Activated T-cell treated with anti-CD3 and anti-CD28 coated beads for 48 hours (primary cell): ENCODE measurements at places on chromosomes 12 and 14.

DNA sequence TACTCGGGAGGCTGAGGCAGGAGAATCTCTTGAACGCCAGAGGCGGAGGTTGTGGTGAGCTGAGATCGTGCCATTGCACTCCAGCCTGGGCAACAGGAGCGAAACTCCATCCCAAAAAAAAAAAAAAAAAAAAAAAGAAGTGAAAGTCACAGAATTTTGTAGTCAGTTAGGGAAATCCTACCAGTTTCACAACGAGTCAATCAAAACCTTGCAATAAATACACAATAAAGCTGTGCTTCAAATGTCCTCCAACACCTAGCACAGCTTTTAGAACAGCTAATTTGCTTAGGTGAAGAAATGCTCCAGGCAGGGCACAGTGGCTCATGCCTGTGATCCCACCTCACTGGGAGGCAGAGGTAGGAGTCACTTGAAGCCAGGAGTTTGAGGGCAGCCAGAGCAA, 112.8 kb upstream of the ATF7IP start:
- no peak for DNase-seq

GRCh38 chr12:114152890-114153289, 186.8 kb upstream of the RBM19 start:
- DNase-seq, result no peak

DNA sequence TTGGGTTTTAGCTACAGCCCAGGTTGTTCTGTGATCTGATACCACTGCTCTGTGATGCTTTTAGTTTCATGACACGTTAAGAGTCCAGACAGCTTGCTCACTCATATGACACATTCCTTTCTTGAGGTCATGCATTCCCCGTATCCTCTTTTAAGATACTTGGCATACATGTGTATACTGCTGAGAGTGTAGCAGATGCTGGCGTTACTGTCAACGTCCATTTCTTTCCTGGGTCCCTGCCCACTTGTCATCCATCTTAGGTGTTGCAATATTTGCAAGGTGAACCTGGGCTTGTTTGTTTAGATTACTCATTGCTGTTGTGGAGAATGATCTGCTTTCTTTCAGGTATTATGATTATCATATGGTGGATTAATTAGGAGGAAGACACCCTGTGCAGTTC, 9.1 kb upstream of the EMP1 start:
- no peak for DNase-seq

DNA sequence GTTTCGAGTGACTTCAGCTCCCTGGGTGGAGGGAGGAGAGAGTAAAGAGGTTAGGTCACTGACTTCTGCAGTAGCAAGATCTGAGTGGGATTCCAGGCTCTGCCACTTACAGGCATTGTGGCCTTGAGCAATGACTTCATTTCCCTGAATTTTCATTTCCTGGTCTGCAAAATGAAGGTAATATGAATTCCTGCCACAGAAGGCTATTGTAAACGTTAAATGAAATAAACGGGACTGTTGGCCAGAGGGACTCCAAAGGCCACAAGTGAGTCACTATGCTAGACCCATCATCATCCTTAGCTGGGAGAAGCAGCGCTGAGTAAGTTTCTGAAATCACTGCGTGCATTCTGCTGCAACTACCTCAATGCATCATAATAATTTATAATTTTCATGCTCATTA, 807.8 kb downstream of the AACS start:
- DNase-seq, result no peak

- no peak for DNase-seq
These were observed 225.4 kb upstream of the KITLG start for GRCh38 chr12:88805692-88806091.

GRCh38 chr12:72982356-72982755, 710.2 kb downstream of the TRHDE start:
- no peak for DNase-seq

DNA sequence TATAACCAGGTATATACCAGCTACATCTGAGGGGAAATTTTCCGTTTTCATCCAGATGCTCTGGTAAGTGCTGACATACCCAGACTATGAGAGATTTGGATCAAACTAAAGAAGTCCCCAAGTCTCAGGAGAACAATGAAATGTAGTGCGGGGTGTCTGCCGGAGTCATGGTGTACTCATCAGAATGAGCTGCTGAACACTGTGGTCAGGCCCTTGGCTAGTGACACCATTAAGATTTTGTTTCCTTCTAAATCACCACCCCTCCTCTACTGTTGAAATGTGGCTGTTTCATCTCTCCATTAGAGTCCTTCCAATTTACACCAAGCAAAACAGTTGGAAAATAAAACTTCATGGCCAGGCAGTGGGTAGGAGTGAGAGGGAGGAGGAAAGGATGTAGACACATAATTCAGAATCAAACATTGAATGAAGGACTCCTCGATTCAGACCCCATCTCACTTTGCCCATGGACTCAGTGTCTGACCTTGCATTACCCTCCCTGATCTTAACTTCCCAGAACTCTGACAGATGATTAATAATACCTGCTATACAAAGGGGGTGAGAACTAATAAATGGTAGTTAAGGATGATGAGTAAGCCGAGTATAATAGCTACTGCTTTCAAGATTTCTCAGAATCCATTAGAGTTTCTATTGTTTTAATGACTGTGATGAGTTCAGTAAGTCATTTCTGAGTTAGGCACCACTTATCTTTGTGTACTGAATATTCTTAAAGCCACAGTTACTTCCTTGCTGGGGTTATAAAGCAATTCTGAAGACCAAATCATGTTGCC, 127.4 kb downstream of the CRADD start:
- DNase-seq, result no peak

DNA sequence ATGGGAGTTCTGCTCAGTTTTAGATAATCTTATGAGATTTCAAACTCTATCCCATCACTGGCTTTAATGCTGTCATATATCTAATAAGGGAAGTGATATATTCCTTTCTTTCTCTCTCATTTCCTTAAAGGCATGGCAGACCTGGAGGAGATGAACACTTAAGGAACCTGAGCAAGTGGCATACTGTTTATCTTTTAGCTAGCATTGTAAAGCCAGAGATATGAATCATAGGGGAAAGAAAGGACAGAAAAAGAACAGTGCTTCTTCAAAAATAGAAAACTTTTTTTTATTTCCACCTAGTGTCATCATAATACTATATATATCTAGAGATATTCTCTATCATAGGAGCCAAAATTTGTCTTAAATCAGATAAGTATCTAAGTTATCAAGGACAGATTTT, 68.3 kb upstream of the PSMA6 start:
- no peak for DNase-seq

DNA sequence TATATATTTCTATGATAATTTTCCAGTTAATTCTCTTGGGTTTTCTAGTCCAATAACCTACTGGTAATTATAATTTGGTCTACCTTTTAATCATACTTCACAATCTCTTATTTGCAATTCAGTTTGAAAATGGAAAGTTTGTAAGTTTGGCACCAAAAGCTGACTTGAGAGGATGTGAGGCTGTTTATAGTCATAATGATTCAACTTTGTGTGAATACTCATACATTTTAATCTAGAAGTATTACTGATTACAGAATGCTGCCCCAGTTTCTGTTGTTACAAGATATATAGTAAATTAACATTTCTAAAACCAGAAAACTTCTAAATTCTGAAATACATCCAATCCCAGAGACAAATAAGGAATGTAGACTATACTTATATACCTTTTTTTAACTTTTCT, 158.2 kb downstream of the SLC38A4 start:
- no peak for DNase-seq

- no peak for DNase-seq
These were observed 142.0 kb upstream of the FSCB start for GRCh38 chr14:44649061-44649460.

- DNase-seq, result no peak
These were observed 74.6 kb downstream of the DACT1 start for GRCh38 chr14:58712357-58712756.

GRCh38 chr12:68012712-68013111, 23.5 kb downstream of the IFNG-AS1 start:
- DNase-seq, result no peak

GRCh38 chr14:21748869-21749303, 75.3 kb upstream of the OR4E1 start:
- peak; percentile 31 for DNase-seq
